ENCODE measurements at places on chromosomes 2 and 18.

GRCh38 chr2:98854682-98855081 is 81.3 kb downstream of the CRACDL start:
- no peak for DNase-seq

GRCh38 chr18:48866856-48867255 is 83.9 kb downstream of the SMAD7 start:
- DNase-seq = no peak

DNA sequence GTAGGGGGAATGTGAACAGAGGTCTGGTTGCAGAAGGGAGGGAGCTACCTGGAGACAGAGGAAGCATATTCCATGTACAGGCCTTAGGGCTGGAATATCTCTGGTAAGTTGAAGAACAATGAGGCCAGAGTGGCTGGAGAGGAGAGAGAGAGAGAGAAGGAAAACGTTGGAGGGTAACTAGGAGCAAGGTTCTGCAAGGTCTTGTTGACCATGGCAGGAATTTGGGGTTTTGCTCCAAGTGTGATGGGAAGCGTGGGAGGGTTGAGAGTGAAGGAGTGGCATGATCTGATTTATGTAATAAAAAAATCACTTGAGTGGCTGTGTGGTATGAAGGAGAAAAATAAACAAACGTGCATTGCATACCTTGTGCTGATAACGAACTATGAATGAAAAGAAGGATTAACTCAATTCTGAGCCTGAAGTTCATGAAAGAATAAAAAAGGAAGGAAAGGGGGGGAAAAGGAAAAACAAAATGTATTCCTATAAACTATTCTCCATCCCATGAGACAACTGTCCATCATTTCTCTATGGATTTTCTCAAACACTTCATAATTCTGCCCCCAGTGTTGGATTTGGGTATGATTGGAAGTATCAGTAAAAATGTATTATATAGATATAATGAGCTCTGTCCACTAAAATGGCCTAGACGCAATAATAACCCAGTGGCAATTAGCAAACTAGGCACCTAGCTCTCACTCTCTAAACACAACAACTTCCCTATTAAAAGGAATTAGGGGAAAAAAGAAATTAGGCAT is 59.7 kb upstream of the PMAIP1 start:
- no peak for DNase-seq

- peak; percentile 36 for DNase-seq
Observed at GRCh38 chr18:79245517-79246001, 150.2 kb upstream of the NFATC1 start.

GRCh38 chr18:69982417-69982816 is 34.7 kb upstream of the CD226 start:
- DNase-seq = no peak

DNA sequence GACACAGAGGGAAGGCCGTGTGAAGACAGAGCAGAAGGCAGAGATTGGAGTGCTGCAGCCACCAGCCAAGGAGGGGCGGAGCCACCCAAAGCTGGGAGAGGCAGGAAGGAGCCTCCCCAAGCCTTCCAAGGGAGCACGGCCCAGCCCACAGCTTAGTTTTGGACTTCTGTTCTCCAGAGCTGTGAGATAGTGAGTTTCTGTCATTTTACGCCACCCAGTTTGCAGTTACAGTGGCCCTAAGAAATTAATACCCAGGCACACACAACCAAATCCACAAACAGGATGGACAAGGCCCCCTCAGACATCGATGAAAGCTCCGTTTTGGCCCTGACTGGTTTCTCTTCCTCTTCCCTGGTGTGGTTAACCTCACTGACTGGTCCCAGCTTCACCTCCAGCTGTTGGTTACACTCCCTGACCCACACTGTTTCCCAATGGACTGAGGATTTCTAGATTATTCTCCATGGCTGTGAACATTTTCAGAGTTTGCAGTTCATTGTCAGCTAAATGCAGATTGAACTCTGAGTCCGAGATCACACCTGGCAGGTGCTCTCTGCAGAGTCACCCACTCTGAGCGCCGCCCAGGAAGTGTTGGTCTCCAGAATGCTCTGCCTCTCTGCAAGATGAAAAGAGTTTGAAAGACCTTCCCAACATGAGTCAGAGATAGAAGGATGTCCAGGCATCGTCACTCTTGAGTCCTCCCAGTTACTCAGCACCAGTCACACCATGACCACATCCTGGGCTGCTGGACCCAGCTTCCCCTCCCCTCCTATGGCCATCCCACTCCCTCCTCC is 100.2 kb downstream of the TWIST2 start:
- DNase-seq = peak; percentile 88

- DNase-seq = no peak
Observed at GRCh38 chr18:62585274-62586150, 62.7 kb downstream of the ZCCHC2 start.

DNA sequence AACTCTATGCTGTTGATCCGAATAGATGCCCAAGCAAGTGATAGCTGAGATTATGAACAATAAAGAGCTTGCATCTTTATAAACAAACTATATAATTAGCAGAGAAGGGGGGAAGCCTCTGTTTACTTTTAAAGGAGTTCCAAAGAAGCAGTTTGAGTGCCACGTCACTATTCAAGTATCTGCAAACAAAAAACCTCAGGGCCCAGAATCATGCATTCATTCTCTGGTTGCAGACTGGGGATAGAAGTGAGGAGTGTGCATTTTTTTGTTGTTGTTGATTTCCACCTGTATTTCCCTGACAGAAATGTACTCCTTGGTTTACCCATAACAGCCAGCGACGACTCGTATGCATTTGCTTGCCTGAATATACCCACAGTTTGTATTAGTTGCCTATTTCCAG is 264.3 kb downstream of the PTGR3 start:
- DNase-seq = no peak

- DNase-seq = no peak
Observed at GRCh38 chr2:110126086-110126773, 10.6 kb upstream of the MALL start.

GRCh38 chr2:221465776-221466175 is 106.3 kb downstream of the EPHA4 start:
- no peak for DNase-seq

DNA sequence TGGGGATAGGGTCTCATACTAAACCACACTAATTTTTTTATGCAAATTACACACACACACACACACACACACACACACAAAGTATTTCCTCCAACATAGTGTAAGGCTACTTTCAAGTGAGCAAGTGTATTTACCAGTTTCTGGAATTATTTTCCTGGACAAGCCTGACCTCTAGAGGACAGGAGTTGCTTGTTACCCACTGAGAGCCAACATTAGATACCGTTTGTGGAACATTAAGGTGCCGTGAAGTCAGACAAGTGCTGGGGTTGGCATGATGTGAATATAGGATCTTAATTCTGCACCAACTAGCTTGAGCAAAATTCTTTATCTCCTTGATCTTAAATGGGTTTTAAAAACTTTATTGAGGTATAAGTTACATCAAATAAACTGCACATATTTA is 39.3 kb upstream of the SERPINB2 start:
- no peak for DNase-seq

GRCh38 chr18:12239431-12239830 is 14.7 kb upstream of the CIDEA start:
- no peak for DNase-seq

- no peak for DNase-seq
Observed at GRCh38 chr2:104733226-104733943, 120.5 kb upstream of the POU3F3 start.

DNA sequence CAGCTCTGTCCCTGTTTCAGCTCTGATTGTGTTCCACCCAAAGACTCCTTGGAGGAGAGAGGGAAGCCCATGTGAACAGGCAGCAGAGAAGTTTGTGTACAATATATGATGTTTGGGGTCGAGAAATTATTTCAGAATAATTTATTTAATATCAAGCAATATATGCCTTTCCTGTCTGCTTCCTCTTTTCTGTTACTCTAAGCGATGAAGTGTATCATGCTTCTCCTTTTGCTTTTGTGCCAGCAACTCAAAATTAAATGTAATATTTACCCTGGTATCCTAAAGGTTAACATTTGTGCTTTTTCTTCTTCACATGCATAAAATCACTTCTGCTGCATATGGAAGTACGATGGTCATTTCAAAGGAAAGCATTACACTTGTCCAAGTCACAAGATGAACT is 2.4 kb upstream of the NTSR2 start:
- no peak for DNase-seq

GRCh38 chr2:23510471-23510870 is 125.5 kb downstream of the KLHL29 start:
- no peak for DNase-seq

- DNase-seq = no peak
Observed at GRCh38 chr18:53115876-53116585, 776.0 kb downstream of the DCC start.

DNA sequence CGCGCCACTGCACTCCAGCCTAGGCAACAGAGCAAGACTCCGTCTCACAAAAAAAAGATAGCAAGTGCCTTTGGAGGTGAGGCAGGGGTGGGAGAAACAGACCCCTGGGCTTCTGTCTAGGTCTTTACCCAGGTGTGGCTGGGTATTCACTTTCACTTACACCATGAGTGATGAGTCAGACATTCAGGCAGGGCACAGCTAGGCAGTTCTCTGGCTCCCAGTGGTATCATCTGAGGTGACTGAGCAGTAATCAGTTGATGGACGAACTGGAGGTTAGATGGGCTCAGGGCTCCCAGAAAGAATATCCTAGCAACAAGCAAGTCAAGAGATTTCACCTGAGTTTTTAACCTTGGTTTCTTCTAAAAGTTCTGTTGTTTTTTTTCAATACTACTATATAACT is 107.0 kb upstream of the RAB6C start:
- no peak for DNase-seq

DNA sequence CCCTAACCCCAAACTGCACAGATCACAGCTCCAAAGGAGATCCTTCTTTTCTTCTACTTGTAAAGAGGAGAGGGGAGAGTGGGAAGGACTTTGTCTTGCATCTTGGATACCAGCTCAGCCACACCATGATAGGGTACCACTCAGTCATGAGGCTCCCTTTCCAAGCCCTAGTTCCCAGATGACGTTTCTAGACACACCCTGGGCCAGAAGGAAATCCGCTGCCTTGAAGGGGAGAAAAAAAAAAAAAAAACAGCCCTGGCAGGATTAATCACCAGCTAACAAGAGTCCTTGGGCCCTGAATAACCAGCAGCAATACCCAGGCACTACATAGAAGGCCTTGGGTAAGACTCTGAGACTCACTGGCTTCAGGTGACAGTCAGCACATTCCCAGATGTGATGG is 36.9 kb downstream of the ST8SIA3 start:
- no peak for DNase-seq

DNA sequence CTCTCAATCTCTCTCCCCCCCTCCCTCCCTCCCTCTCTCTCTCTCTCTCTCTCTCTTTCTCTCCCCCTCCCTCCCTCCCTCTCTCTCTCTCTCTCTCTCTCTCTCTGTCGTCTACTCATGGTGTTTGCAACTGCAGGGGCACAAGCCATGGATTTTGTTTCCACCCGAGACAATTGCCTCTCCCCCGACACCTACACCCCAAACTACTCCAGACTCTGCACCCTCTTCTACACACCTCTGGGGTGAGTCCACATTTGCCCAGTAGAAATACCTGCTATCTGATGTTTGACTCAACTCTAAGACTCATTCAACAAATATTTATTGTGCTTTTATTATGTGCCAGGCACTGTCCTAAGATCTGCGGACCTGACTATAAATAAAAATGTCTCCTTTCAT is 93.7 kb downstream of the TMEM17 start:
- peak; percentile 53 for DNase-seq

All from epithelial cell of prostate (primary cell).